ENCODE measurements at places on chromosomes 2 and 18.

DNA sequence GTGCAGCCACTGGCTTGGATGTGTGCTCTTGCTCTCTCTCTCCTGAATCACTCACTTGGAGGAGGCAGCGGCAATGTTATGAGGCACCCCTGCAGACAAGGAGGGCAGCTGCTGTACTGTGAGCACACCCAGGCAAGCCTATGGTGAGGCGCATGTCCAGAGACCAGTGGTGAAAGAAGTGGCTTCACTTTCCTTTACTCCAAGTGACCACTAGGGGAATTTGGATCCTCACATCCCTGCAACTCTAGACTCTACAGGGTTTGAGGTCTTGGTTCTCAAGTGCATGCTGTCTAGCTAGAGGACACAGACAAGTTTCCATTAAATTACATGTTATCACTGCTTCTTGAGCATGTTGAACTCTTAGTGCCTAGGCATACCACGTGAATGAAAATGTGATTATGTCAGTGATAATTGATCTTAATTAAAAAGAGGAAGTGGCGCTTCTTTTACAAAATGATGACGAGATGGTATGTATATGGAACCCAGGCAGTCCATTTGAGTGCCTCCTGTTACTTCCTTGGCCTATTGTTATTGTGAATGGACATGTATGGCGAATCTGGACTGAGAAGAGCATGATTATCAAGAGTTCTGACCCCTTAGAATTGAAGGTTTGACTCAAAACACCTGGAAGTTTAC lies 181.0 kb upstream of the CDH2 start:
- no peak for DNase-seq

DNA sequence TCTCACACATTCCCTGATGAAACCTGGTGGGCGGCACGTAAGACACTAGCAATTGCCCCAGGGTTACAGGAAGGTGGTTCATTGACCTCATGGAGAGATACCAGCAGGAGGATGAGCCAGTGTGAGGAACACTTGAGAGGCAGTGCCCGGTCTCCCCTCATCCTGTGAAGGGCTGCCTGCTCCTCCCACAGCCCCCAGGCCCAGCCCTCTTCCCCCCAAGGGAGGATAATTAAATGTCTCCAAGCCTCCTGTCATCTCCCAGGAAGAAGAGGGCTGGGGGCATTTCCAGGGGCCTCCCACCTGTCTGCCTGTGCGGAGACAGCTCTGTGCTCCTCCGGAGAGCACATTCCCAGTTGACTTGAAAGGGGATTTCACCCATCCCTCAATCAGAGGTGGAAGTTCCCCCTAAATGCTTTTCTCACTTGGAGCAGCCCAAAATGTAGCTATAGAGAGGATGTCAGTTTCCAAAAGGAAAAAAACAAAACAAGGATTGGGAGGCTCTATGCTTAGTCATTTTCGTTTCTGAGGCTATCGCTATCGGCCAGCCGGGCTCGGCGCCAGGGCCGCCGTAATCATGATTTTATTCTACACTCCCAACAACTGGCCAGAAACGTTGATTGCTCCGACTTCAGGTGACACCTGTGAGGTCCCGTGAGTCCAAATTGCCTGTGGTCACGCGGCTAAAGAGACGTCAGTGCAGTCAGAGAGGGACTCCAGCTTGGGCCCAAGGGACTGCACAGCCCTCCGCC lies 7.1 kb downstream of the KCNF1 start:
- no peak for DNase-seq

DNA sequence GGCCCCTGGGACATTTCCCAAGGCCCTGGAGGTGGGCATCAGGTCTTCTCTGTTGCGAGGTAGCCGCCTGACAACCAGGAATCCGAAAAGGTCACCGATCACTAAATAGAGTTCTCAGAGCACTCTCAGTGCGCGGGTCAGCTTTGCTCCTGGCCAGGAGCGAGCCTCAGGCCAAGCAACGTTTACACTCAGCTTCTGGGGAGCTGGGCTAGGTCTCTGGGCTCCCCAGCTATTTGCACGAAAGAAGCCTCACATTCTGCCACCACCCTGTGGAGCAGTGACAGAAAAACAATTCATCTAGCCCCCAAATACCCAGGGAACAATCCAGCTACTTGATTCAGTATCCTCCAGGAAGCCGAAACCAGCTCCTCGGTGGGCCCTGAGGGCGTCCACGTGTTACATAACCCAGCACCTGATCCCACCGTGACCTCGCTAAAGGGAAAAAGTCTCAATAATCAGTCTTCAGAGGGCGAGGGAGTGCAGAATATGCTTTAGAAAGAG lies 3.3 kb downstream of the SH3BP4 start:
- no peak for DNase-seq

DNA sequence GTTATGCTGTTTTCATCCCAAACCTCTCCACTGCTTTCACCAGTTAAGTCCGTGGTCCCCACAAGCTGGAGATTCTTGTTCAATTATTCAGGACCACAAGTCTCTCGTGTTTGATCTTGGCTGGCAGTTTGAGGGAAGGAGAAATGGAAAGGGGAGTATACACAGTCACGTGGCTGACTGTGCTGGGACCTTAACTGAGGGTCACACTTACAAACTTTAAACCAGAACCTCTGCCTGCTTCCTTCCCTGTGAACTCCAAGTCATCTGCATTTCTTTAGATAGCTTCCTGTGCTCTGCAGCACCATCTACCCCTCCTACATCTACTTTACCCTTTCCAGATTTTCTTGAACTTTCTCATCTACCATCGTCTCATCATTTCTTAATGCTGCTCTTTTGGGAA lies 91.7 kb downstream of the ARHGEF4 start:
- no peak for DNase-seq

- no peak for DNase-seq
Observed at GRCh38 chr18:78612318-78612717, 367.3 kb upstream of the SALL3 start.

GRCh38 chr18:25399554-25399953 lies 47.6 kb upstream of the ZNF521 start:
- no peak for DNase-seq

- DNase-seq, result no peak
Observed at GRCh38 chr2:64950226-64951160, 38.7 kb upstream of the SLC1A4 start.

GRCh38 chr2:173357346-173357745 lies 2.7 kb downstream of the CDCA7 start:
- no peak for DNase-seq

GRCh38 chr18:28541276-28541930 lies 364.5 kb upstream of the CDH2 start:
- no peak for DNase-seq

- DNase-seq, result no peak
Observed at GRCh38 chr18:55504808-55505207, 83.2 kb downstream of the TCF4 start.

DNA sequence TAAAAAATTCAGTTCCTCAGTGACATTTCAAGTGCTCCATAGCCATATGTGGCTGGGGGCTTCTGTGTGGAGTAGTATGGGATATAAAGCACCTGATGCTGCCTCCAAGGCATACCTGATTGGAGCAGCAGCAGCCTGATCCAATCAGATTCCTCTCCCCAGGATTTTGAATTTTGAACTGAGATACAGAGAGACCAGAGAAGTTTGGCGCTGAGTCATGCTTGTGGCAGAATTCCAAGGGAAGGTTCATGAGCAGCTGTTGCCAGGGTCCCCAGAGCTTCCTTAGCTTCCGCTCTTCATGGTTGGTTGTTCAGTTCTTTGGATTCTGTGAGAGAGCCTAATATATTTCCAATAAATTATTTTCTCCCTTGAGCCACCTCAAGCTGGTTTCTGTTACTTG lies 29.0 kb upstream of the CFAP36 start:
- no peak for DNase-seq

DNA sequence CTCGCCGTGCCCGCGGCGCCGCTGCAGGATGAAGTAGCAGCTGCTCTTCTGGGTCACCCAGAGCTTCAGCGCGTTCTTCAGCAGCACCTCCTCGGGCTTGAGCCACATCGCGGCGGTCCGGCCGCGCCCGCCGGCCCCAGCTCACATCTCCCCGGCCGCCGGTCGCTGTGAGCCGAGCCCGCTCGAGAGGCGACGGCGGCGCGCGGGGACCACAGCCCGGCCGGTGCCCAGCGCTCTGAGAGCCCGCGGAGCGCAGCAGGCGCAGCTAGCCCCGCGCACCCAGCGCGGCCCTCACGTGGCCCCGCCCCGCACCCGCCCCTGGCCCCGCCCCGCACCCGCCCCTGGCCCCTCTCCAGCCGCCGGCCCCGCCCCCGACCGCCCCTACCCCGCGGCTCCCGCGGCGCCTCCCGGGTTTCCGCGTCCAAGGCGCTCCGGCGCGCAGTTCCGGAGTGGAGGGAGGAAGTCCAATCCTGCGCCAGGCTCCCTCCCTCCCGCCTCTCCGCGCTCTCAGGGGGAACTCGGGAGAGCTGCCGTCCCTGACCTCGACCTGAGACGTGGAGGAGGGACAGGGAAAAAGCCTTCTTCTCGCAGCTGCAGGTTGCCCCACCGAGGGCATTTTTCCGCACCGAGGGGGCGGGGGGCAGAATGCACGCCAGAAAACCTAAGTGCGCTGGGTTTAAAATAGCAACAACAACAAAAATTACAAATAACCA lies at the start of gene TBC1D8:
Gene TBC1D8 (minus strand): TSS at position 237 of the 713 bp plus-strand sequence. CDS start 129 bp downstream, at position 108.
- DNase-seq, result peak; percentile 29

DNA sequence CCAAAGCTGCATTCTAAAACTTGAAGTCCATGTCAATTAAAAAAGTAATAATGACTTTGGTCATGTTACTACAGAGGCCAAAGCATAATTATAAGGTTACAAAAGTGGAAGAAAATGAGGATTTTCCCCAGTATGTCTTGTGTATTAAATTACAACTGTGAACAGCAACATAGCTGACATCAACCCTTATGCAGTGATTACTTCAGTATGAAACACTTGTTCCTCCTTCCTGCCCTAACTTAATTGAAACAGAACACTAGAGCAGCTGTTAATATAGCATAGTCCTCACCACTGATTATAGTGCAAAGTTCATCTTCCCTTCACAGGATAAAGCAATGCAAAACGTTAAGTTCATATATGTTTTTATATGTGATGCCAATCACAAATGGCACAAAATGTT lies 29.9 kb downstream of the EPB41L3 start:
- DNase-seq, result no peak

DNA sequence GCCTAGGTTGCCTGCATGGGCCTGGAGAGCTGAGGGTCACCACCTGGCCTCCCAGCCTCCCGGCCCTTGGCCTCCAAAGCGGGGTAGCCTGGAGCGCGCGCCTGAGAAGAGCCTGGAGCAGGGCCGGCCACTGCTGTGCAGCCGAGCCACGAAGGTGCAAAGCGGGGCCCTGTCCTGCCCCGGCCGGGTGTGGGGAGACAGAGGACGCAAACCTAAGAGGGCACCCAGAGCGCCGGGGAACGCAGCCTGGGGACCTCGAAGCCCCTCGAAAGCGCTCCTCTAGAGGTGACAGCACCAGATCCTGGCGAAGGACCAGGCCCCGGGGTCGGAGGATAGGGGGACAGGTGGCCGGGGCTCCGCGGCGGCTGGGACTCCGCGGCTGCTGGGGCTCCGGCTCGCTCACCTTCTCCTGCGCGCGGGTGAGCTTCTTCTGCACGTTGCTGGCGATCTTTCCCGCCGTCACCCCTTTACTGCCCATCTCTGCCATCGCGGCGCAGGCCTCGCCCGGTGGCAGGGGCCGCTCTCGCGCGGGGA lies 430 bp downstream of the BIN1 start:
- no peak for DNase-seq

GRCh38 chr2:180657054-180657453 lies 323.4 kb upstream of the UBE2E3 start:
- no peak for DNase-seq

GRCh38 chr2:11753452-11753885 lies 7.0 kb downstream of the LPIN1 start:
- peak; percentile 53 for DNase-seq

GRCh38 chr2:43898134-43898837 lies 59.5 kb downstream of the ABCG8 start:
- no peak for DNase-seq

- DNase-seq, result peak; percentile 7
Observed at GRCh38 chr18:25896178-25896780, 194.1 kb downstream of the SS18 start.

DNA sequence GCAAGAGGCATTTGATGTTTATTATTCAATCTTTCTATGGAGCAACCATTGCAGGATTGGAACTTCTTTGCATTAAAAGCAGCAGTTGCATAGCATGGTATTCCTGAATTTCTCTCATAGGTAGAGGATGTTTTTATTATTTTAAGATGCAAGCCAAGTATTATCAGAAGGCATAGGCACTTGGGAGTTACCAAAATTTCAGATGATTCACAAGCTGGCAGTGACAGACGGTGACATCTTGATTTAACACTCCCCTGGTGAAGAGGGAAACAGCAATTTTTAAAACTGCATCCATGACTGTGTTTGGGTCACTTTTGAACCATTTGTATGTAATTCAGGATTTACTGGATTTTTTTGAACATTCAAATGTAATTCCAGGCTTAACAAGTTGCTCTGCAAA lies 654.3 kb downstream of the SLC4A3 start:
- no peak for DNase-seq

DNA sequence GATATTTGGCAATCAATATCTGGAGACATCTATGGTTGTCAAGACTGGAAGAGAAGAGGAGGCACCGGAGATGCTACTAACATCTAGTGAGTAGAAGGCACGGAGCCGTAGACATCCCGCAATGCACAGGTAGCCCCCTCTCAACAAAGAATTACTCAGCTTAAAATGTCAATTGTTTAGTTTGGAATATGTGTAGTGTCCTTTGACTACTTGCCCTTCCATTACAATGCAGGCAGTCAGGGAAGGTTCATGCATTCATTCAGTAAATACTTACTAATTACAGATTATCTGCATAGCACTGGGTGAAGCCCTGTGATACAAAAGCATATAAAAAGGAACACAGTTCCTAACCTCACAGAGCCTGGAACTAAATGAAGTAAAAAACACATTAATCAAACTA lies 294.0 kb downstream of the RIT2 start:
- no peak for DNase-seq

DNA sequence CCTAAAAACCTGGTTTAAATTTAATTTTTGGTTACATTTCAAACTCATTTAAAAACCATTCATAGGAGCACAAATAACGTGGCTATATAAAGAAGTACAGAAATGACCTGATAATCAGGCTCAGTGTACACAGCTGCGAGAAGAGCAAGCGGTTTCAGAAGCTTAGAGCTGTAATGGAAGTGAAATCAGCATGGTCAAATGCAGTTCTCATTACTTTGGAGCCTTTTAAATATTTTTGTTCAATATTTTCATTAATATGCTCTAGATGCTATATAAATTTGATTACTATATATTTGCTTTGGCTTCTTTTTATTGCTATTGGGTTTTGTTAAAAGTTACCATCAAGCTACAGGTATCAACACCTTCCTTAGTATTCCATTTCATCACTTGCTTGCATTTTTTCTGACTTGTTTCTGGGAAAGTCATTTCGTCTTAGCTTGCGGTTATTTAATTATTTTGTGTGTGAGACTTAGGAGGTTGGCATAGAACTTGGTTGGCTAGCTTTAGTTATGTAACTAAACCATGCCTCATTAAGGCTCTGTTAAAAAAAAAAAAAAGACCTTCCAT lies 58.7 kb downstream of the AFTPH start:
- no peak for DNase-seq
